Fibroblast of skin of back (primary cell): ENCODE measurements at places on chromosomes 7 and 10.

- DNase-seq: no peak
Measured at GRCh38 chr10:66265398-66265797, 660.4 kb upstream of the LRRTM3 start.

DNA sequence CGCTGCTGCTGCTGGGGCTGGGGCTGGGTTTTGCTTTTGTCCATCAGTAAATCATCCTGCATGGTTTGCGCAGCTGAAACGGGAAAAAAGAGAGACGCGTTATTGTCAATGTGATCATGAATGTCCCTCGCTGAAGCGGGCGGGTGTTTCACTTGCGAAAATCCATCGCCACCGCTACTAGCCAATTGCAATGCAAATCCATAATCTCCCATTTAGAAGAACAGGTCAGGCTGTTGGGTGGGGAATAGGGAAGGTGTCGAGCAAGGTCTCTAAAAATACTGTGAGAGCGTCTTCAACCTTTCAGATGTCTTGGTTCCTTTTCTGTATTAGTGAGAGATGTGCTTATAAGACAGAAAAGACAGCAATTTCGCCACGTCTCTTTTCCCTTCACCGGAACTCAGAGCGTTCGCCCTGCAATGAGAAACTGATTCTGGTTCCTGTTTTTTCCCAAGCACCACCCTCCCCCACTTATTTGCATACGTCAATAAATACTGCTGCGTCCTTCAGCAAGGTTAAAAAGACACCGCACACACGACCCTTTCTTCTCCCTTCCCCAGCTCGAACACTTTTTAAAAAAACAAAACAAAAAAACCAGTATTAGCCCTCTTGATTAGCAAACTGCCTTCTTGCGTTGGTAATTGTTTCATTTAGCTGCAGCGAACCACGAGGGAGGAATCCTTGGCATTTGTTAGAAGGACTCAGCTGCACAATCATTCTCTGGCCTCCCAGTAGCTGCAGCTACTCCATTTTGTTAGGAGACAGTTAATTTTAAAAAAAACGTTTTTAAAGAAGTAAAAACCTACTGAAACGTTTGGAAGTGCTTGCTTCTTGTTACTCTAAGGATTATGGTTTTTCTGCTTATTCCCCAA lies 50.4 kb downstream of the CPEB3 start:
- peak; percentile 54 for DNase-seq

DNA sequence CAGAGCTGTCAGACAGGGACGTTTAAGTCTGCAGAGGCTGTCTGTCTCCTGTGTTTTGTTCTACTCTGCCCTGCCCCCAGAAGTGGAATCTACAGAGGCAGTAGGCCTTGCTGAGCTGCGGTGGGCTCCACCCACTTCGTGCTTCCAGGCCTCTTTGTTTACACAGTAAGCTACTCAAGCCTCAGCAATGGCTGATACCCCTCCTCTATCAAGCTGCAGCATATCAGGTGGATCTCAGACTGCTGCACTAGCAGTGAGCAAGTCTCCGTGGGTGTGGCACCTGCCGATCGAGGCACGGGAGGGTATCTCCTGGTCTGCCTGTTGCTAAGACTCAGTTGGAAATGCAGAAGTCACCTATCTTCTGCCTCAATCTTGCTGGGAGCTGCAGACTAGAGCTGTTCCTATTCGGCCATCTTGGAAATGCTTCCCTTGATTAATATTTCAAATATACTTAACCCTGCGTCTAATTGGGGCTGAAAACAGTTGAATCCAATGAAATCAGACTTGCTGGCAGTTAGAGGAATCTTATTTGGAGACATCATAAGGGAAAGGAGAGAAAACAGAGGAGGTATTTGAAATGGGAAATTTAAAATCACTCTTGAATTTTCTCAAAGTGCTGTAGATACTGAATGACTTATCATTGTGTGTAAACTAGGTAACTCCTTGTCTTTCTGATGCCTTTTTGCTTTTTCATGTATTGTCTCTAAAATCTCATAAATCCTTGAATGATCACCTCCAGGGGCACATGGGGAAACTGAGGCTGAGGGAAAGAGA lies 13.8 kb upstream of the CYP3A5 start:
- no peak for DNase-seq

GRCh38 chr7:107029764-107030286 lies 14.7 kb upstream of the PRKAR2B start:
- no peak for DNase-seq

GRCh38 chr10:122435212-122435827 lies 19.1 kb upstream of the ARMS2 start:
- peak; percentile 48 for DNase-seq

DNA sequence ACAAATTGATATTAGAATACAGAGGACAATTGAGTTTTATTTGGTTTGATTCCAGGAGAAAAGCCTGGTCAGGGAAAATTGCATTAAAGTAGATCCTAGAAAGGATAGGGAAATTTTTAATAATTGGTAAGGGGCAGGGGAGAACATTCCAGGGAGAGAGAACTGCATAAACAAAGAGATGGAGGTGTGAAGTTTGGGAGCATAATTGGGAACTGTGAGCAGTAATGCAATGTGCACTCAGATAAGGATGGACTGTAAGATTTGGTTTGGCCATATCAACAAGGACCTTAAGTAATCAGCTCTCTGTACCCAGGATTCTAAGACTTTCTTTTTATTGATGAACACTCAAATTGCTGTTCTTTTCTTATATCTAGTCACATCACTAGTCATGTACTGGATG lies 41.4 kb downstream of the ZMYND11 start:
- DNase-seq: no peak

DNA sequence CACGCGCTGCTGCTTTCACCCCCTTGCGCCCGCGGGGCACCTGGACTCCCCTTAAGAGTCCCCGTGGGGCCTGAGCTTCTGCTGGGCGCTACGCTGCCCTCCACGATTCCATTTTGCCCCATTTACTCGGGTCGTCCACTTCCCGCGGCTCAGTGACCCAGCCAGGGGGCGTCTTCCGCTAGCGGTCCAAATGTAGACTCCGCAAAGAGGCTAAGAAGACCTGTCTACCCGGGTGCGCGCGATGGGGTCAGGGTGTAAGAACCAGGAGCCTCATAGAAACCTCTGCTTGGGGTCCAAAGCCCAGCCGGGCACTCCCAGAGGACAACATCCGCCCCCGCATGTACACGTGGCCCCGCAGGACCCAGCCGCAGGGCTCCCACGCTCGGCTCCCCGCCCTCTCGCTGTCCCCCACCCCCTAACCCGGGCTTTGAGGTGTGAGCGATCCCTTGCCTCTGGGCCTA lies 5.2 kb upstream of the HMX2 start:
- no peak for DNase-seq

DNA sequence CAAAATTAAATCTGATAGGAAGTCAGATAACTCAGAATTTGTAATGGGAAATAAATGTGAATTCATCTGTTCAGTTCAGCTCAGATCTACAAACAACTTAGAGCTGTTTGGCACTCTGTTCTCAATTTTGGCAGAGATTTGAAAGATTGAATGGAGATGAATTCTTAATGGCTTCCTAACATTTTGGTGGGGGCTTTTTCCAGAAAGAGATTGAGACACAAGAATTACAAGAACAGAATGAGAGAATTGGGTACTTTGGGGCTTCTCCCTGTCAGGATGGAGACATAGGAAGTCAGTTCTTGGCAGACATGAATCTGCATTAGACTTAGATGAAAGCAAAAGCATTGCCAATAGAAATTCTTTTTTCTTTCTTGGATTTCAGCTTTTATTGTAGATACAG lies 39.0 kb upstream of the PTPRZ1 start:
- no peak for DNase-seq

DNA sequence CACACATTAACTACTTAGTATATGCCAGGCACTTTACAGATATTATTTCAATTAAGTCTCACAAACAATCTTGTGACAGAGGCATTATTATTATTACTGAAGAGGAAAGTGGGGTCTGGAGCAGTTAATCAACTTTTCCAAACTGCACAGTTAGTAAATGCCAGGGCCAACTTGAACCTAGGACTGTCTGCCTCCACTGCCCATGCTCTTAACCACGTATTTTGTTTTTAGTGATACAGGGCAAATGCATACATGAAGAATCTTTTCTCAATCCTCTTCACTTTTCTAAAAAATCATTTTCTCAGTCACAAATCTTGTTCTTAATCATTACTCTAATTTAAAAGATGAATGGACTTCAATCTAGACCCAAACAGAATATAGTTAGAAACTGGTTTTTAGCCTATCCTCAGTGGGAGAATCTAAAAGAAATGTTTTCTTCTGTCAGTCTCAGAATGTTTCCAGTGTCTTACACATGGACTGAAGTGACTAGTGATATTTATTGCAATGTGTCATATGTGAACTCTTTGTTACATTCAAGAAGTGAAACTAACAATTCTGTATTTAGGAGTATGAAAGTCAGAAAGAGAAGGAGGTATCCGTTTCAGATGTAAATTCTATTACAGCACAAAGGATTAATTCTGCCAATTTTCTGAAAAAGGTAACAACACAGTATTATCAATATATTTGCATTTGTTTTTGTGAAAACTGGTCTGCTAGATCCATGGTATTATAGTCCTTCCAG lies 55.5 kb upstream of the CCNJ start:
- DNase-seq: no peak

DNA sequence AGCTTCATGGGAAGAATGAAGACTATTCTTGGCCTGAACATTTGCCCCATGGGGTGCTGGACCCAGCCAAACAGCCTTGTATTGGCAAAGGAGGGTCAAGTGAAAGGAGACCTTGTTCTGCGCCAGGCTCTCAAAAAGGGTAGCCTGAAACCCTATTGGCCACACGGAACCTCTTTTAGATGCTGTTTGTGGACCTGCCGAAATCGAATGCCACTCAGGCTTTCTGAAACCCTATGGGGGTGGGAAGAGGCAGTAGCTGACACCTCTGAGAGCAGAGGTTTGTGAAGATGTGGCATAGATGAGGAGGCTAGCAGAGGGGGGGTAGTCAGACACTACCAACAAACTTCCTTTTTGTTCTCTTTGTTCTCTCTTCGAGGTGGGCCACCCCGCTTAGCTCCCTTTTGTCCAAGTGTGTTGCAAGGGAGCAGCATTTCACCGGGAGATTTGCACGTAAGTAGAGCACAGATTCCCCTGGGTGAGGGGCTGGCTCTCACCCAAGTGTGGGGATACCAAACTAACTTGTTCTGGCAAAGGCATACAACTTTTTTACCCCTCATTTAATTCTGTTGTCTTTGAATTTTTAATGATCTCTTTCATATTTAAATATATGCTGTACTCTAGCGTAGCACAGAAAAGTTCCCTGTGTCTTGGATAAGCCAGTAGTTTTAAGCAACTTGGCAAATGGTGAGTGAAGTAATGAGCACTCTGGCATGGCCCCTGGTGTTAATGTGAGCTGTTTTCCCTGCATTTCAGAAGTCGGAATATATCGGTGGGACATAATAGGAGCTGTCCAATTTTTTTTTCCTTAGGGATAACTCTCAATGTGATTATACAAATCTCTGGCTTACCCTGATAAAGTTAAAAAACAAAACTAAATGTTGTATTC lies 107.7 kb downstream of the SEPTIN7 start:
- DNase-seq: no peak

DNA sequence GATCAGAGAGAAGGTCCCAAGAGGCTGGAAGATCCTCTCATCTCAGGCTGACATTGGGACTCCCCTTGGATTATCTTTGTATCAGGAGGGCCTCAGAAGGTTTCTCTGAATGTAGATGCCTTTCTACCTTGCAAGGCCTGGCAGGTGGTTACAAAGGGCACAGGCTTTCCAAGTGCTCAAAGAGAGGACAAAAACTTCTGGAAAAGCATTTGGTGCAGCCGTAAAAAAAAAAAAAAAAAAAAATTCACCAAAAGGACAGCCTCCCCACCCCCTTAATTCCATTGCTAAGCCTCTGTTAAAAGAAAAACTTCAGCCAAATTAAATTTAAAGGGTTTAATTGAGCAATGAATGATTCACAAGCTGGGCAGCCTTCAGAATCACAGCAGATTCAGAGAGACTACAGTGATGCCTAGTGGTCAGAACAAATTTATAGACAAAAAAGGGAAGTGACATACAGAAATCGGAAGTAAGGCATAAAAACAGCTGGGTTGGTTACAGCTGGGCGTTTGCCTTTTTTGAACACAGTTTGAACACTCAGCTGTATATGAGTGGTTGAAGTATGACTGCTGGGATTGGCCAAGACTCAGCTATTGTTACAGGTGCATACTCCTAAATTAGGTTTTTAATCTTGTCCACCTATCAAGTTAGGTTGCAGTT lies 42.5 kb upstream of the LRGUK start:
- DNase-seq: no peak
